ENCODE measurements at places on chromosomes 16 and 17.
A peak's percentile ranks its signal among the peaks of the same experiment; 100 is the strongest.

- DNase-seq, result no peak
These were observed 38.4 kb upstream of the IRX6 start for GRCh38 chr16:55285586-55285985.

GRCh38 chr17:57277923-57278604 is 21.7 kb downstream of the MSI2 start:
- no peak for DNase-seq

- no peak for DNase-seq
These were observed 11.1 kb downstream of the NLRC5 start for GRCh38 chr16:57000271-57001025.

DNA sequence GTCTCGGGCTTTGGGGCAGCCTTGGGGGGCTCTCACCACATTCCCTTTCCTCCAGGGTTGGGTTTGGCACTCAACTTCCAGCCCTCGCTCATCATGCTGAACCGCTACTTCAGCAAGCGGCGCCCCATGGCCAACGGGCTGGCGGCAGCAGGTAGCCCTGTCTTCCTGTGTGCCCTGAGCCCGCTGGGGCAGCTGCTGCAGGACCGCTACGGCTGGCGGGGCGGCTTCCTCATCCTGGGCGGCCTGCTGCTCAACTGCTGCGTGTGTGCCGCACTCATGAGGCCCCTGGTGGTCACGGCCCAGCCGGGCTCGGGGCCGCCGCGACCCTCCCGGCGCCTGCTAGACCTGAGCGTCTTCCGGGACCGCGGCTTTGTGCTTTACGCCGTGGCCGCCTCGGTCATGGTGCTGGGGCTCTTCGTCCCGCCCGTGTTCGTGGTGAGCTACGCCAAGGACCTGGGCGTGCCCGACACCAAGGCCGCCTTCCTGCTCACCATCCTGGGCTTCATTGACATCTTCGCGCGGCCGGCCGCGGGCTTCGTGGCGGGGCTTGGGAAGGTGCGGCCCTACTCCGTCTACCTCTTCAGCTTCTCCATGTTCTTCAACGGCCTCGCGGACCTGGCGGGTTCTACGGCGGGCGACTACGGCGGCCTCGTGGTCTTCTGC is 8.4 kb downstream of the SLC16A3 start:
- DNase-seq, result no peak

- DNase-seq, result no peak
These were observed 1.1 kb downstream of the SPECC1 start for GRCh38 chr17:20010099-20010863.

DNA sequence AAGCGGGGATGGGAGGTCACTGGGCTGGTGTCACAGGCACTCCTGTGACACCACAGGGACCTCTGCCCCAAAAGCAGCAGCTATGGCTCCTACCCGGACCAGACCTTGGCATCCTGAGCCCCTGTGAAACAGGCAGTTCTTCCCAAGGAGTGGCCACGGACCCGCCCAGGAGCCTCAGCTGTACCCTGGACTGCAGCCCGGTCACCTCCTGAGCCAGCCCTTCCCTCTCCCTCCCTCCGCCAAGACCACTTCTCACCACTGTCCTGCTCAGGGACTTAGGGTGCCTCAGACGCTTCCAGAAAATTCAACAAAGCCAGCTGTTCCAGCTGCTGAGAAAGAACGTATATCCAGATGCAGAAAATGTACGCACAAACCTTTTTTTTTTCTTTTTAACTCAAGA is 13.9 kb upstream of the NCBP3 start:
- no peak for DNase-seq

DNA sequence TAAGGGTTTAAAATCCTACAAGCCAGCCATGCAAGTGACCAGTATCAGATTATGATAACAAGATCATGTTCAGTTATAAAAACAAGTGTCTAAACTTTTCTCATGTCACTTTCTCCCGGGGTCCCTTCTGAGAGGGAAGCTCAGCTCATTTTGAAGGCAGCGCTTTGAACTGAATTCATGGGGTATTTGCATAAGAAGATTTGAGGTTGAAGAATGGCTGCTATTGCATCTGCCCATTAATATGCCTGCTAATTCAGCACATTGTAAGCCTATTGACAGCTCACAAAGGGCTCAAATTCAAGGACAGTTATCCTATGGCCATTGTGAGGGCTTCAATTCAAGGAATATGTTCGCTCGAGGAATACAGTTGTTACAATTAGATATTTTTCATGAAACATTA is 290.2 kb upstream of the IRX3 start:
- no peak for DNase-seq

DNA sequence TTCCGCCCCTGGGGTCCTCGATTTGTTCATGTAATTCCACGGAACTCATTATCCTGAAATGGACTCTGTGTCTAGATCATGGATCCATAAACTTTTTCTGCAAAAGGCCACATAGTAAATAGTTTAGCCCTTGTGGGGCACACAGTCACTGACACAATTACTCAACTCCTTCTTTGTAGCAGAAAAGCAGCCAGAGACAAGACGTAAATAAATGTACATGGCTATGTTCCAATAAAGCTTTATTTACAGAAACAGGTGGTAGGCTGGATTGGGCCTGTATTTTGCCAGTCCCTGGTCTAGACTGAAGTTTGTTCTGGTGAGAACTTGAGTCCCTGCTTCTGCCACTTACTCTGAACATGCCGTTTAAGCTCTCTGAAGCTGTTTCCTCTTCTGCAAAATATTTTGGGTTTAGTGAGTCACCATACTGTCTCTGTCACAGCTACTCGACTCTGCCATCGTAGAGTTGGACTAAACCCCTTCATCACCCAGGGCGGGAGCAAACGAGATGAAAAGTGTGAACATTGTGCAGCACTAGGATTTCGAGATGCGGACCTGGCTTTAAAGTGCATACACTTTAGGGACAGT is 61.9 kb upstream of the FOXF1 start:
- no peak for DNase-seq

DNA sequence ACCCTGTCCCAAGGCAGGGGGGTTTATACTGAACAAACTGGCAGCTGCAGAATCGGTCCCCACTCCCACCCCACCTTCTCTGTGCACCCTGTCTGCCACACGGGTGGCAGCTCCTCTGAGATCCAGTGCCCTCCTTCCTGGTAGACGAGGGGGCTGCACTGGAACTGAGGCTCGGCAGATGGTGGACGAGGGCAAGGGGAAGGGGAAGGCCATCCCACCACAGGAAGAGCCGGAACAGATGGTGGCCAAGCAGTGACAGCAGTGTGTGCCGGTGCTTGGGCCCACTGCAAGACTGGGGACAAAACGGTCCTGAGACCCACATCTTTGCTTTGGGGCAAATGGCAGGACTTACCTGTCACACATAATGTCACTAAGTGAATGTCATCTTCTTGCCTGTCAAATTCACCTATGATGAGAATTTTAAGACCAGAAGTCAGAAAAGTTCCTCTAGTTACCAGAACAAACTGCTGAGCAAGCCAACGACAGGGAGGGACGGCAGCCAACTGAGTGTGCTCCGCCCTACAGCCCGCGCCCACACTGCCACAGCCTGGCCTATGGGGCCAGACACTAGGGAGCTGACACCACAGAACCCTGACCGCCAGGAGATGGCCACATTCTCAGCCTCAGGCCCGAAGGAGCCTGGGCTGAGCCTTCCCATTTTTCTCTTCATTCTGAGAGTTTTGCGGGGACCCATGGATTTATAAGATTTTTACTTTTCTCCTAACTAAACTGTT is 14.4 kb downstream of the NTAN1 start:
- no peak for DNase-seq

DNA sequence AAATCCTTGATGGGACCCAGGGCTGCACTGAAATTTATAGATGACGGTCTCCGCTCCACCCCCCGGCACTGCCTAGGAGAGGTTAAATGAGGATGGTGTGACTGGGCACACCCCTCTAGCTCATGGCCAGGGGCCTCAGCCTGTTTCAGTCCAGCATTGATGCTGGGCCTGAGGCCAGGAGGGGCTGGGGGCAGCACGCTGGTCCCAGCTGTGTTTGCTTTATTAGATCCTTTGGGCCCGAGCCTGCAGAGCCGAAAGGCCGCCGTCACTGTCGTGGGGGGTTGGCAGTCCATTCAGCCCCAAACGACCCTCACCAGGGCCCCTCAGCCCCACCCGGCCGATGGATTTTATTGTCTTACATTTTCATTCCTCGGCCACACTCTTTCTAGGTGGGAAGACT is 10.8 kb upstream of the DOK4 start:
- DNase-seq, result no peak

DNA sequence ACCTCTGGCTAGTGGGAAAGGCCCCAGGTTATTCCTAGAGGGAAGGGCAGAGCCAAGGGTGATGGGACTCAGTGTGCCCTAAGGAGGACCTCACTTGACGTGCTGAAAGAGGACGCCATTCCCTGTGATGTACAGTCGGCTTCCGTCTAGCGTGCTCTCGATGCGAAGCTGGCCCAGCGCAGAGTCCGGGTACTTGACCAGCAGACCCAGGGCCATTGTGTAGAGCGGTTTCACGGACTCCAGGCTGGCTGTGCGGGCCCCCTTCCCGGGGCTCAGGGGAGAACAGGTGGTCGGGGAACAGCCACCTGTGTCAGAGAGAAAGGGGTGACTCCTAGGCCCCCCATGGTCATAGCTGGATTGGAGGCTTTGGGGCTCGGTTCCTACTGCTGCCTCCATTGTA is 19.9 kb downstream of the PLEKHG4 start:
- DNase-seq, result no peak

- DNase-seq, result no peak
These were observed 849 bp downstream of the CAPN15 start for GRCh38 chr16:528111-529011.

DNA sequence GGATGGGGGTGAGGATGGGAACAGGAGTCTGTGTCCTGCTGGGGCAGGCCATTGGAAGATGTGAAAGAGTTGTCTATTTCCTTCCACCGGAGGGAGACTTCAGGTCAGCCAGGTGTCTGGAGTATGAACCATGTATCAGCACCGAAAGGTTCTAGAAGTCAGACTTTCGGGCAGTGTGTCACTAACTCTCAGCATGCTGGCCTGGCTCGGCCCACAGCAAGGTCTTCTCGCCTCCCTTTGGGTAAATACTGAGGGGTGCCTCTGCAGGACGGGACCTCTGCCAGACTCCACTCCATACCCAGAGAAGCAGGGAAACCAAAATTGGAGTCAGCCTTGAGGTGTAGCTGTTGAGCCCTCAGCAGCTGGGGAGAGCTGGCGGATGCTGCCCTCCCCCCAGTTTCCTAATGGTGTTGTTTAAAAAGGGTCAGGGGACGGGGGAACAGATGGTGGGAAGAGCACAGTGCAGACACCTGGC is 507 bp downstream of the CIITA start:
- DNase-seq, result no peak

GRCh38 chr17:80449194-80449929 is 27.0 kb downstream of the NPTX1 start:
- no peak for DNase-seq

- no peak for DNase-seq
These were observed 6.8 kb upstream of the ADCY7 start for GRCh38 chr16:50259334-50260205.

GRCh38 chr16:72085002-72085401 is 8.4 kb downstream of the TXNL4B start:
- DNase-seq, result no peak

DNA sequence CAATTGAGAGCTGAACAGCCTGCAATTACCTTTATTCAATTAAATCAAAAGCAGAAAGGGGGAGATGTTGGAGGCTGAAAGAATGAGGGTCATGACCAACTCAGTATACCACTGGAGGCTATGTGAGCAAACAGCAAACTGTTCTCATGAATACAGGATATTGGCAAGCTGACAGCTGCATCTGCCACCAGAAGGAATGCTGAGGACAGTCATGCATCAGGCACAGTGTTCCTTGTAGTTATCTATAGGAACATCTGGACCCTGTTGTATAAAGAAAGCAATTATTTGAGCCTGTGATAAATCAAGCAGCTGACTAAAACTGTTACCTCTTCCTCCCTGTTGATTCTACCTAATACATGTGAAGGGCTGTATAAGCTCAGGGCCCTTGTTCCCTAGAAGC is 2064.6 kb downstream of the TP53TG3F start:
- DNase-seq, result no peak

DNA sequence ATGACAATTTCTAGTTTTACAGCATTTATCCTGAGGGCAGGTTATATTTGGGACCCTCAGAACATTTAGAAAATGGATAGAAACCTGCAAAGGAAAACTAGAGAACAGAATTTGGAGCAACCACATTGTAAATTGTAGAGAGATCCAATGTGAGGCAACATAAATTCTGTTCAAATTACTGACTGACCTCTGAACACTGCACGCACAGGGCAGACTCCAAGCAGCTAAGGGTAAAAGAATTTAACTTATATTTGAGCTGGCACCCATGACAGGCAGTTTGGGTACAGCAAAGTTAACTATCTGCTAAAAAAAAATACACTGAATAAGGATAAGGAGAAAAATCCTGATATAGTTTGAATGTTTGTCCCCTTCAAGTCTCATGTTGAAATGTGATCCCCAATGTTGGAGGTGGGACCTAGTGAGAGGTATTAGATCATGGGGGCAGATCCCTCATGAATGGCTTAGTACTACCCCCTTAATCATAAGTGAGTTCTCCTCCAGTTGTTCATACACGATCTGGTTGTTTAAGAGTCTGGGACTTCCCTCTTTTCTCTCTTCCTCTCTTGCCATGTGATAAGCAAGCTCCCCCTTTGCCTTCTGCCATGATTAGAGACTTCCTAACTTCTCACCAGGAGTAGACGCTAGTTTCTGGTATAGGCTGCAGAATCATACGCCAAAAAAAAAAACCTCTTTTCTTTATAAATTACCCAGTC is 75.7 kb downstream of the FBXL20 start:
- no peak for DNase-seq

DNA sequence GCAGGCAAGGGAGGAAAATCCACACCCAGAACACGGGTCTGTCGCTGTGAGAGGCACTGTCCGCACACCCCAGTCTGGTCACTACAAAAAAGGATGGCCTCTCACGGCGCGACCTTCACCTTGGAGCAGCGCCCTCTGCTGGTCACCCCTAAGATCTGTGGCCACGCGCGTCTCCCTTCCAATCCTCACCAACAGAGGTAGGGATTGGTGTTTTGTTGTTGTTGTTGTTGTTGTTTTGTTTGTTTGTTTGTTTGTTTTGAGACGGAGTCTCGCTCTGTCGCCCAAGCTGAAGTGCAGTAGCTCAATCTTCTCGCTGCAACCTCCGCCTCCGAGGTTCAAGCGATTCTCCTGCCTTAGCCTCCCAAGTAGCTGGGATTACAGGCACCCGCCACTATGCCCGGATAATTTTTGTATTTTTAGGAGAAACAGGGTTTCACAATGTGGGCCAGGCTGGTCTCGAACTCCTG is 15.0 kb upstream of the C17orf58 start:
- DNase-seq, result peak; percentile 18

DNA sequence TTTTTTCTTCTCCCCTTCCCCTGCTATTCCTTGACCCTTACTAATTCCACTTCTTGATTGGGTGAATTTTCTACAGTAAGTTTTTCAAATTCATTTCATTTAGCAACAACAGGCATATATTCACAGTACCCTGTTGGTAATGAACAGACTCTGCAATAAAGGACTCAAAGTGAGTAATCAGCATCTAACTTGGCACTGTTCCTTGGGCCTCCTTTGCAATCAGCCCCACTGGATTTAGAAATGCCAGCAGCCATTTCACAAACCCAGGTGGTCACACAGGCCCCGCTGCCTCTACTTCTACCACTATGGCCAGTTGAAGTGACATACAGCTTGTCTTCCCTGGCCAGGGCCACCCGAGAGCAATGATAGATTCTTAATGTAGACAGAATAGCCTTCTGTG is 113.8 kb downstream of the CYB561 start:
- no peak for DNase-seq

GRCh38 chr16:75106351-75107274 is 10.0 kb downstream of the LDHD start:
- DNase-seq, result no peak

- no peak for DNase-seq
These were observed 5.2 kb downstream of the PLXDC1 start for GRCh38 chr17:39146273-39146672.
